ENCODE measurements at places on chromosomes 5 and 9. TPM values are rescaled to one million over a fixed set of nuclear protein-coding genes. Genes with fewer than 3 reads are reported as not detected.

HAVCR2 gene
- 0.64 TPM for total RNA-seq

SLC6A18 gene
- total RNA-seq: not detected

KIF4B gene
- not detected for total RNA-seq

PTPN3 gene
- 0.05 TPM for total RNA-seq

UNC5A gene
- total RNA-seq: not detected

GRCh38 chr9:89871871-89872331 is 267.1 kb downstream of the GADD45G start:
- peak; percentile 9 for DNase-seq

DNA sequence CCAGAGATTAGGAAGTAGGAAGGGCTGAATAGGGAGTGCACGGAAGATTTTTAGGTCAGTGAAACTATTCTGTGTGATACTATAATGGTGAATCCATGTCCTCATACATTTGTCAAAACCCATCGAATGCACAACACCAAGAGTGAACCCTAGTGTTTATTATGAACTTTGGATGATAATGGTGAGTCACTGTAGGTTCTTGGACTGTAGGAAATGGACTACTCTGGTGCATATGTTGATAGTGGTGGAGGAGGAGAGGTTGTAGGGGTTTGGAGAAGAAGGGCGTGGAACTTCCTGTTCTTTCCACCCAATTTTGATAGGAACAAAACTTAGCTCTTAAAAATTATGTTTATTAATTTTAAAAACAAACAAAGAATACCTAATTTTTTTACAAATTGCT is 14.3 kb downstream of the CTSL start:
- no peak for DNase-seq

DNA sequence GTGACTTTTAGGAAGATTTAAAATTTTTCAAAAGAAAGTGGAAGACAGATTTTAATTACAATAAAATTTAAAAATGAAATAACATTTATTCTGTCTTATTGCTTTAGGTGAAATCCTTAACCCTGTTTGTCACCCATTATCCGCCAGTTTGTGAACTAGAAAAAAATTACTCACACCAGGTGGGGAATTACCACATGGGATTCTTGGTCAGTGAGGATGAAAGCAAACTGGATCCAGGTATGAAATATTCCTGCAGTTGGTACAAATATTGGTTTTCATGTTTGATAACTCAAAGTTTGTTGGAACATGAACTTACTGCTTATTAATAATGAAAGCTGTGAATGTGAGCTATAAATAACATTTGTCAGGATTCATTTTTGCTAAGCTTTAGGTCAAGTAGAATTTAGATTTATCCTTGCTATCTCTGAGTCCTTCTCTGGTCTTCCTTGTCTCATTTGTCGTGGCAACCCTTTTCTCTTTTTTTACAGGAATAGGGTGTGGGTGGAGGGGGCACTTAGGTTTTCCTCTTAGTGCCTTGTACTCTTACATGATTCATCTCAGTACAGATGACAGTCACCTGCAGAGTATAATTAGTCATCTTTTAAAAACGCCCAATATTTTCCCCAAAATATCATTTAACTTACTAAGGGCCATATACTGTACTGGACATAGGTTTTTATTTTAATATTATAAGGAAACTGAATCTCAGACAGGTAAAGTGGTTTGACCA is 95.3 kb upstream of the RASGRF2 start:
- DNase-seq: no peak

- no peak for DNase-seq
These were observed 194.8 kb upstream of the SLC30A5 start for GRCh38 chr5:68898951-68899471.

GRCh38 chr9:129632460-129632859 is 6.5 kb downstream of the NTMT1 start:
- no peak for DNase-seq

DNA sequence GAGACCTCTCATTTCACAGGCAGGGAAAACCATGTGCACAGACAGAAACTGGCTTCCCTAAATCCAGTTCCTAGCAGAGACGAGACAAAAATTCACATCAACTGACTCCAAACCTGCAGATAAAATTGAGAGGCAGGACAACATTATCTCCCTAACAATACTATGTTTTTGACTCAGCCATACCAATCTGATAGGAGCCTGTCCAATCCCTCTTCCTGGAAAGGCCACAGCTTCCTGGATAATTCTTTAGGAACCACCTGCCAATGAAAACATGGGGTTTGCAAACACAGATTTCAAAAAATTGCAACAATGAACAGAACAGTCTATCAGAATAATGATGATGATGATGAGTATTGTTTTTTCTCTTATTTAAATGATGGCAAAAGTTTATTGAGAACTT is 22.4 kb downstream of the SH3TC2 start:
- no peak for DNase-seq

DNA sequence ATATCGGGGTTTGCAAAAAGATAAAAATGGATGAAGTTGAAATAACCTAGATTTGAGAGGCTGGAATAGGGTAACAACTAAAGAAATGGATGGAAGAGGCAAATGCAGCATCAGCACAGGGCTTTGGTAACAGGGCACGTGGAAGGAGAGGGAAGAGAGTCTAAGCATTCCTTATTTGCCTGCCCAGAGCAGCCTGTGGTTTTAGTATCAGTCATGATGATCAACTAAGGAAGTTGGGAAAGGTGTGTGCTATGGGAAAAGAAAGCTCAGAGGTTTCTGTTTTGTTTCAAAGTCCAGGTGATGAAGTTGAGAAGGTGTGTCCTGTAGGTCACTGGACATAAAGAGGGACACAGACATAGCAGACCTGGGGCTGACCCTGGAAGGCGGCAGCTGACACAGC is 28.8 kb downstream of the GAS1 start:
- no peak for DNase-seq

DNA sequence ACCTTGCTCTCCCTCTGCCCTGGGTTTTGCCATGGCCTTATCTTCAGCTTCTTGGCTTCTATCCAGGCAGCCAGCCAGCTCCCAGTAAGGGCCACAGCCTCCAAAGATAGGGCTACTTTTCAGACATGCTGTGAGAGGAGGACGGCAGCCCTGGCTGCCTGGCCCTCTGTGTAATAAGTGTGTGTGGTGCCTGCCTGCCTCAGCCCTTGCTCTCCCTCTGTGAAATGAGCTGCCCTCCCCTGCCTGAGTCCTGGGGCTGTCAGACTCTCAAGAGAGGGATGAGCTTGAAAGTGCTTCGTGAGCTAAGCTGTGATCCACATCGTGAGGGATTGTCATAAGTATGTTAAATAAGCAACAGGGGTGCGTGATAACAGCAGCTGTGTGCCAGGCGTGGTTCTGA is 8.1 kb downstream of the NDST1 start:
- no peak for DNase-seq

GRCh38 chr9:133999851-134000265 is 7.7 kb upstream of the VAV2 start:
- DNase-seq: no peak
